ENCODE measurements at places on chromosomes 13 and 19.

GRCh38 chr13:73060251-73061160 lies 1.7 kb downstream of the KLF5 start:
- peaks cover 34% of the 10 kb centered on the region for H3K4me1 ChIP-seq
- no peaks in the 10 kb centered on the region for H3K27me3 ChIP-seq
- no peak overlapping the region for H3K27ac ChIP-seq
- peak; percentile 24 for DNase-seq
- H3K4me3 ChIP-seq = peak overlapping the region; percentile 57

DNA sequence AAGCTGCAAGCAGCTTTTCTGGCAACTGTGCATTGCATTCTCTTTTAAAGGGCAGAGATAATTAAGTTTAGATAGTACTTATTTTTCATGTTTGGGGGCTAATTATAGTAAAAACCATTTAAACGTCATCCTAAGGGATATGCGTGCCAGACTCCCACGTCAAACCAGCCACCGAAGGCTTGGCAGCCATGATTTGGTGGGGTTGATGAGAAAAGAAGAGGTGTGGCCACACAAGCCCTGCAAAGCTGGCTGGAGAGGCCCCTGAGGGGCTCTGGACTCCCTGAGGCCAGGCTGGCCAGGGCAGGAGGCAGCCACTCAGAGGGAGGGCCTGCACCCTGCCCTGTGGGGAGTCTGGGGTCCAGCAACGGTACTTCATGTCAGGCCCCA lies 17.5 kb downstream of the PEPD start:
- H3K27ac ChIP-seq = no peak overlapping the region
- peaks cover 11% of the 10 kb centered on the region for H3K36me3 ChIP-seq
- H3K27me3 ChIP-seq = no peaks in the 10 kb centered on the region
- H3K4me1 ChIP-seq = peaks cover 10% of the 10 kb centered on the region
- H3K4me3 ChIP-seq = no peak overlapping the region
- no peak for DNase-seq

- no peaks in the 10 kb centered on the region for H3K27me3 ChIP-seq
- no peak overlapping the region for H3K27ac ChIP-seq
- no peaks in the 10 kb centered on the region for H3K36me3 ChIP-seq
- H3K4me1 ChIP-seq = no peaks in the 10 kb centered on the region
These were observed 289.7 kb downstream of the SLITRK6 start for GRCh38 chr13:85509512-85509911.

DNA sequence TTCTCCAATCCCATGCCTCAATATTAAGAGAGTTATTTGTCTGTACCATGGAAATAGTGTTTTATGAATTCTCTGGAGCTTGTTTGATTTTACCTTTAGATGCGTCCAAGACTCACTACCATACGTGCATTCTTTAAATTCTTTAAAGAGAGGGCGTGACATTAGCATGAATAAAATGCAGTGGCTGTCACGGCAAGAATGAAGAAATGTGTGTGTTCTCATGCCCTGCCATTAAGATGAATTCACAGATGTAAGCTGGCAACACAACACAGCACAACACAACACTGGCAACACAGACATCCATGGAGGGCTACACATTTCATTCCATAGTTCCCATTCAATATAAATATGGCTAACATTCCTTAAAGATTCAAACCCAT lies 213.4 kb downstream of the ENOX1 start:
- peak; percentile 9 for DNase-seq
- no peak overlapping the region for H3K27ac ChIP-seq
- no peak overlapping the region for H3K4me3 ChIP-seq
- peaks cover 4% of the 10 kb centered on the region for H3K27me3 ChIP-seq

DNA sequence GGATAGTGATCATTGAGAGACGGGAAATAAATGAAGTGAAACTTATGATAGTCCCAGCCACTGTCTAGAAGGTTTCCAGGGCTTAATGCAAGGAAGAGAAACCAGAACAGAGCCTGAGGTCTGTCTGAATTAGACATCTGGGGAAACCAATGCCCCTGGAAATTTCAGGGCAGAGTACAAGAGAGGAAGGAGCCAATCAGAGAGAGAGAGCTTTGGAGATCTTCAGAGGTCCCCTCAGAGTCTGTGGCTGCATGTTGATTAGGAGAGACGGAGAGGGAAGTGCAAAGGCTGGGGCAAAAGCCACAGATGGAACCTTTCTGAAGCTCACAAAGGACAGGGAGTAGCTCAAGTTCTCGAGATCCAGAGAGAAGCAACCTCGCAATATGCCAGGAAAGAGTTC lies 378.0 kb downstream of the DNAJC15 start:
- H3K4me3 ChIP-seq = no peak overlapping the region
- no peak overlapping the region for H3K27ac ChIP-seq
- H3K4me1 ChIP-seq = no peaks in the 10 kb centered on the region
- peaks cover 2% of the 10 kb centered on the region for H3K27me3 ChIP-seq
- no peaks in the 10 kb centered on the region for H3K36me3 ChIP-seq
- DNase-seq = no peak

DNA sequence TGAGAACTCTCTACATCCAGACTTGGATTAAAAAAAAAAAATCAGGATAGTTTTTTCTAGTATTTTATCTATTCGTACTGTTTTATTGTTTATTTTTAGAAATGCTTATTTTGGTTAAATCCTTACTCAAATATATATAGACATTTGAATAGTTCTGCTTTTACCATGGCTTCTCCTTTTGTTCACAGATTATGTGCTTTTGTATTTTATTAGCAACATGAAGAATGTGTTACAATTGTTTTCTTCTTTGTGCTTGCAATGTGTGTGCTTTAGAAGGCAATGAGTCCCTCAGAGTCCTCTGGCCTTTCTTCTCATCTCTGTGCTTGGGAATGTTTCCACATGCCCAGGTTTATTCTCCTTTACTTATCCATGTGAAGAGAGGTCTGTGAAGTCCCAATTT lies 324.0 kb downstream of the KCNRG start:
- H3K36me3 ChIP-seq = no peaks in the 10 kb centered on the region
- H3K4me3 ChIP-seq = no peak overlapping the region
- no peaks in the 10 kb centered on the region for H3K27me3 ChIP-seq
- peaks cover 10% of the 10 kb centered on the region for H3K4me1 ChIP-seq
- H3K27ac ChIP-seq = no peak overlapping the region

DNA sequence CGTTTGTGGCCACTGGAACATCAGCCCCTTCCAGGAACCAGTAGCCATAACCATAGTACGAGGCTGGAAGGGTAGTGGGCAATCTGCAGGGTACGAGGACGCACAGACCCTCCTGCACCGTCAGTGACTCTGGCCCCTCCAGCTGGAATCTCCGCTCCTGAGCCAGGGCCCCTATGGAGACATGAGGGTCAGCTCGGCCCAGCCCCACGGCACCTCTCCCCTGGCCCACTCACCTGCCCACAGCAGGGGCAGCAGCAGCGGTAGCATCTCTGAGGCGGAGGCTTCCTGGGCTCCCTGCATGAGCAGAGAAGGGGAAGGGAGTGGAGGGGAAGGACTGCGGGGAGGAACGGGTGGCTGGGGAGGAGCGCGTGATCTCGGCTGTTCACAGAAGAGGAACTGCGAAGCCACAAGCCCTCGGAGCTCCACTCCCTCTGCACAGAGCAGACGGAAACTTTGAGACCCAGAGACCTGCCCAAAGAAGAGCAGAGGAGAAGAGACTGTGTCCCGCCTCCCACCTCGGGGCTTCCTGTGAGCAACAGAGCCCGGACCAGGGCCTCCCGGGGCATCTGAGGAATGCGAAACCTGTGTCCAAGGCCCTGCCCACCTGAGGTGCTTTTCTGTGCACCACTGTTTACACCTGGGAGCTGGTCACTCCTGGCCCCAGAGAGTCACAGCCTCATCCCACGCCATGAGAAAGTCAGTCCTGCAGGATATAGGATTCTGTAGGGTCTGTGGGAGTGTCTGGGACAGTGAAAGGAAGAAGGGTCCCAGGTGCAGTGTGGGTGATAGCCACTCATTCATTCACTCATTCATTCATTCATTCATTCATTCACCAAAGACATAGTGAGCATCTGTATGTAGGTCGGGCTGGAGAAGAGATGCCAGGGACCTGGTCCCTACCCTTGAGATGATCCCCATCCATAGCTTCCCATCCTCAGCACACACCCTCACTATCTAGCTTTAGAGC lies at the start of gene SIGLEC6:
Gene SIGLEC6 (minus strand): TSS at position 322 of the 967 bp plus-strand sequence. CDS start 22 bp downstream, at position 300.
- no peaks in the 10 kb centered on the region for H3K4me1 ChIP-seq
- H3K4me3 ChIP-seq = no peak within 1 kb of the TSS
- peaks cover 19% of the 10 kb centered on the region for H3K27me3 ChIP-seq
- H3K36me3 ChIP-seq = no peaks in the 10 kb centered on the region
- H3K27ac ChIP-seq = no peak within 1 kb of the TSS
- DNase-seq = no peak

GRCh38 chr19:3094601-3095440 lies 659 bp downstream of the GNA11 start:
- no peaks in the 10 kb centered on the region for H3K36me3 ChIP-seq
- H3K27ac ChIP-seq = peak overlapping the region; percentile 51
- H3K4me1 ChIP-seq = peaks cover 36% of the 10 kb centered on the region
- no peak for DNase-seq
- H3K4me3 ChIP-seq = peak overlapping the region; percentile 99
- no peaks in the 10 kb centered on the region for H3K27me3 ChIP-seq

GRCh38 chr13:23472189-23472588 lies 38.7 kb upstream of the SACS start:
- H3K27ac ChIP-seq = no peak overlapping the region
- H3K36me3 ChIP-seq = no peaks in the 10 kb centered on the region
- H3K4me3 ChIP-seq = no peak overlapping the region
- no peaks in the 10 kb centered on the region for H3K4me1 ChIP-seq

DNA sequence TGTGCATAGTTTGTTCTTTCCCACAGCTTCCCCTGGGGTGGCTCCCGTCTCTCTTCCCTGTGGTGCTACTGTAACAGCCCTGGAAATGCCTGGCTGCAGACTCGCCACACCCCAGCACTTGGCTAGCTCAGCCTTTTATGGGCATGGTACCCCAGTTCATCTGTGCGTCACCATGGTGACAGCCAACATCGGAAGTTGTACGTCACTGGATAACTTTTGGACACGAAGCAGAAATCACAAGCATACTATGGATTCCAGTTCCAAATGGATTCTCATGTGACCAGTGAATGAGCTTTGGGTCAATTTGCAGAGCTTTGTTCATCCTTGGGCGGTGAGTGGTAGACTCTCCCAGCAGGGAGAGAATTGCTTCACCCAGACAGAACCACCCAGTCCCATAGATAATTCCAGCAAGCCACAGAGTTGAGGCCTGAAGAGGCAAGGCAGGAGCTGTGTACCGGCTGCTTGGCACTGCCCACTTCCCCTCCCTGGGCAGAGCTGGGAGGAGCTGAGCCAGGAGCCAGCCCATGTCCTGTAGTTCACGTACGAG lies 54.4 kb downstream of the COL4A2 start:
- H3K27ac ChIP-seq = no peak overlapping the region
- no peaks in the 10 kb centered on the region for H3K4me1 ChIP-seq
- H3K4me3 ChIP-seq = no peak overlapping the region
- no peaks in the 10 kb centered on the region for H3K27me3 ChIP-seq
- peaks cover 11% of the 10 kb centered on the region for H3K36me3 ChIP-seq

- no peaks in the 10 kb centered on the region for H3K36me3 ChIP-seq
- no peak overlapping the region for H3K27ac ChIP-seq
- H3K27me3 ChIP-seq = no peaks in the 10 kb centered on the region
- no peak for DNase-seq
- H3K4me3 ChIP-seq = no peak overlapping the region
- H3K4me1 ChIP-seq = no peaks in the 10 kb centered on the region
These were observed 66.8 kb downstream of the TDRD3 start for GRCh38 chr13:60463787-60464186.

DNA sequence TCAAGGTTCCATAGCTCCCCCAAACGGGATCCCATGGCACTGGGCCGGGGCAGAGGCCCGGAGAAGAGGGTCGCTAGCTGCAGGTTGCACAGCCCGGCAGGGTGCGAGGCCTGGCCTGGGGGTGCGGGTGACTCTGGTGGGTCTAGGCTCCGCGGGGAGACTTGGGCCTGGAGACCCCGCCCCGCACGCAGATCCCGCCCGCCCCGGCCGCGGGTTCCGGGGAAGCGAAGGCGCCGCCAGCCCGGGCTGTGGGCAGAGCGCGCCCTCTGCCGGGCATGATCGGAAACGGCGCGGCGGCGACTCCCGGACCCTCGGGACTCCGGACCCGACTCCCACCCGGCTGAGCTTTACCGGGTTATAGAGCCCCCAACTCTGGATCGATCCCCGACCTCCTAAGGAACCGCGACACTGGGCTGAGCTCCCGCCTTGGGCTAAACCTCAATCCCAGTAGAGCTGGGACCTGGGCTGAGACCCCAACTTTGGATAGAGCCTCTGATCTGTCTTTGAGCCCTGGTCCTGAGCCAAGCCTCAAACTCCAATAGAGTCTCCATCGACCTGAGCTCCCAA lies 3.1 kb upstream of the TNFAIP8L1 start:
- peak overlapping the region; percentile 31 for H3K4me3 ChIP-seq
- H3K4me1 ChIP-seq = peaks cover 48% of the 10 kb centered on the region

DNA sequence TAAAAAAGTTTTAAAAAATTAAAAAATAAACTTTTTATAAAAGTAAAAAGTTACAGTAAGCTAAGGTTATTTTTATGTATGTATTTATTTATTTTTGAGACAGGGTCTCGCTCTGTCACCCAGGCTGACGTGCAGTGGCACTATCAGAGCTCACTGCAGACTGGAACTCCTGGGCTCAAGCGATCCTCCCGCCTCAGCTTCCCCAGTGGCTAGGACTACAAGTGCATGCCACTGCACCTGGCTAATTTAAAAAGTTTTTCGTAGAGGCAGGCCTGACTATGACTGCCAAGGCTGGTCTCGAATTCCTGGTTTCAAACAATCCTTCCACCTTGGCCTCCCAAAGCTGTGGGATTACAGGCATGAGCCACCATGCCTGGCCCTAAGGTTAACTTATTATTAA lies 64.1 kb downstream of the CDADC1 start:
- H3K36me3 ChIP-seq = no peaks in the 10 kb centered on the region
- H3K4me3 ChIP-seq = no peak overlapping the region
- no peak for DNase-seq
- no peaks in the 10 kb centered on the region for H3K27me3 ChIP-seq
- H3K27ac ChIP-seq = no peak overlapping the region

DNA sequence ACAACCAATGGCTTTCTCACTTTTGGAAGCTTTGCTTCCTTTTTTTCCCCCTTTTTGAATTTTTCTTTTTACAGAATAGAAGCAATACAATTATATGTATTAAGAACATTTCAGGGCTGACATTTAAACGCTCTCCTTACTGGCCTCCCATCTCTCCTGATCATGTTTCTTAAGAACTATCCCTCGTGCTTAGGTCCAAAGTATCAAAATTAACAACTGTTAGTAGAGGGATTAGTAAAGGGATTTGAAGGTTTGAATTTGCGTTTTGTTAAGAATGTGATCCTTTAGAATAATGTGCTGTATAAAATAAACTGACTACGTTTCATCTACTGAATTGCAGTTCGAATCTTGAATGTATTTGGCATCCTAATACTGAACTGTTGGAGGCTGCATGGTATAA lies 424.8 kb downstream of the DIAPH3 start:
- H3K4me1 ChIP-seq = no peaks in the 10 kb centered on the region
- H3K27ac ChIP-seq = no peak overlapping the region
- no peaks in the 10 kb centered on the region for H3K27me3 ChIP-seq
- H3K4me3 ChIP-seq = no peak overlapping the region
- no peaks in the 10 kb centered on the region for H3K36me3 ChIP-seq

DNA sequence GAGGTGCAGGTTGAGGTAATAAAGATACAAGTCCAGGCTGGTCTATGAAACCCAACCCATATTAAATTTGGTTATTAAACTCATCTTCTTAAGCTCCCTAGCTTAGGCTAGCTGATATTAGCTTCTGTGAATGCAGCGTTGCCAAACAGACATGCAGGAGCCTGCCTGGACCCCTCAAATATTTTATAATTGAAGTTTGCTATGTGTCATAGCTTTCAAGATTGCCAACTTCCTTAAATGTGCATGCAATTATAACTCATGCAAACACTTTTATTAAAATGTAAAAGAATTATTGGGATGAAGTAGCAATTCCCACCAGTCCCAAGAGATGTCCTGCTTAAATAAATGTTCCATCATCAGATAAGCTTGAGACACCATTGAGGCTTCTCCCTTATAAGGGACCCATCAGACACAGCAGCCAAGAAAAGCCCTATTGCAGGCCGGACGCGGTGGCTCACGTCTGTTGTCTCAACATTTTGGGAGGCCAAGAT lies 51.3 kb downstream of the MBNL2 start:
- H3K36me3 ChIP-seq = peaks cover 12% of the 10 kb centered on the region
- no peak for DNase-seq
- H3K4me3 ChIP-seq = no peak overlapping the region
- peak overlapping the region; percentile 82 for H3K27ac ChIP-seq

Data from endothelial cell of umbilical vein (primary cell).